ENCODE measurements at places on chromosomes 4 and X. TPM values are rescaled to one million over a fixed set of nuclear protein-coding genes. Genes with fewer than 3 reads are reported as not detected.

The SMARCAD1 gene
- 84.9 TPM for total RNA-seq

DNA sequence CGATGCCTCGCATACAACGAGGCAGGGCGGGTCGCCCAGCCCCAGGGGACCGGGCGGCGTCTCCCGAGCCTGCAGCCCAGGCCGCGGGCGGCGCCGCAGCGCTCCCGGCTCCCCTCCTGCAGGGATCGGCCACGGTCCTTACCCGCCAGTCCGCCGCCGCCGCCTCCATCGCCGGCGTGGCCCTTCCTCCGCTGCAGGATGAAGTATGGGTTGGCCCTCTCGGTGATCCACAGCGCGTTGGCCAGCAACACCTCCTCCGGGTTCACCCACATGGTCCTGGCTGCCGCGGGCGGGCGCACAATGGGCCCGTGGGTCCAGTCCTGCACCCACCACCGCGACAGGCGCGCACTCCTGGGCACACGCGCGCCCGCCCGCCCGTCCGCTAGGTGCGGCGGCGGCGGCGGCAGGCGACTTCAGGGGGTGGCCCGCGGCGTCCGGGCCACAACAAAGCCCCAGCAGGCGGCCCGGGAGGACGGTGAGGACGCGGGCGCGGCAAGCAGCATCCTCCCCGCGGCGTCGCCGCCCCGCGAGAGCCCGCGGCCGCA lies 339 bp downstream of the TBC1D9 start:
- peak; percentile 36 for DNase-seq

- DNase-seq = no peak
Measured at GRCh38 chrX:42097486-42097885, 174.1 kb upstream of the CASK start.

DNA sequence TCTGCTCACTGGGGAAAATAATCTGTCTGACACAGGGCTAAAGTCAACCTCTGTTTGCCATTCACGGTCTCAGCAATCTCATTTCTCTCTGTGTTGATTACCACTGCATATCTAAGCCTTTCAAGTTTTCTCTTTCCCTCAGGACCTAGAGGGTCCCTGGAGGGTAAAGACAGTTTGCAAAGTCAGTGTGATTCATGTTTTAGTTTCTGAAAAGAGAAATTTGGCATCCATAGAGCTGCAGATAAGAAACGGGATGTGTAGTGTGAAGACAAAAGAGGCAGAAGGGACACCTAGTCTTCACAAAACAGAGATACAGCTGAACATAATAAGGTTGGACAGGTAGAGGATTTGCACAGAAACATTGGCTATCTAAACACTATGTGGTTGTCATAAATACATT lies 34.5 kb upstream of the KDR start:
- no peak for DNase-seq

DNA sequence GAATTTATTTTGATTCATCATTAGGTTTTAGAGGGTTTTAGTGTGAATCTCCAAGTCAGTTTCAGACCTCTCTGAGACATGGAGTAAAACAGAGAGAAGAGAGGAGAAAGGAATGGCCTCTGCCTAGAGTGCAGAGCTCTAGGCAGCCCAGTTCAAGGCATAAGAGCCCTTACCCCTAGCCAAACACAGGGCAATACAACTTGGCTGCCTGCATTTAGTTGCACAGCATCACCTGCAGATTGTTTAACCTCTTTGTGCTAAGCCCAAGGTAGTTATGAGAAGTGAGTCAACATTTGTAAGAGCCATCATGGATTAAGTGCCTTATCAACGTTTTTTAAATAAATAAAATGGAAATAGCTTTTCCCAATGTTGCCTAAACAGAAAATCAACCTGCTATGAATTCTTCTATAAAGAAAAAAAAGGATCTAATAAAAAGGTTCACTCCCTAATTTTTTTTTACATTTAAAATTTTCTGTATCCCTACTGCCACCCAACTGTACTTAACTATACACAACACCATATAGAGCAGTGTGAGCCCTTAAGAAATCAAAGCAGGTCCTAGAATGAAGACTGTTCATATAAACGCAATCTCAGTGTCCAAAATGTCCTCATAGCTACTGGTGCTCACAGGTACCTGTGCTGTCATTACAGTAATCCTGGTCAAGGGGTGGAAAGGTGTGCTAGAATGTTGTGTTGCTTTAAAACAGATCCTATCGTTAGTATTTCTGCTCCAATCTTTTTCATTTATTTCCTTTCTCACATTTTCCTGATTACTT lies 36.0 kb downstream of the PF4 start:
- DNase-seq = no peak

DNA sequence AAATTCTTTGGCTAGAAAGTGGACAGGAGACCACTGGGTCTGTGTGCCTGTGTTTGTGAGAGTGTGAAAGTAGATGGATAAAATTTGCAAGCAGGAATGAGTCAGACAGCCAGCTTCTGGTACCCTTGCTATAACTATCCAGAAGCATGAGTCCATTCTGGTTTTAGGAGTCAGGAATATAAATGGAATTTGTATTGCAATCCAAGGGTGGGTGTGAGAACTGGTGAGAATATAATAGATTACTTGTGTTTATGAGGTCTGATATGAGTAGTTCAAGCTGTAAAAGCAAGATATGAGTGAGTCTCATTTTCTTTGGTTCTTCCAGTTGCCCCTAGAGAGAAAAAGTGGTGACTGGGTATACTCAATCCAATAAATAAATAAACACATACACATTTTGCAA lies 212.7 kb upstream of the TAPT1 start:
- no peak for DNase-seq

The SCOC gene
- 82.0 TPM for total RNA-seq

The AKAP17A gene
- total RNA-seq = 31.0 TPM

The ARMCX2 gene
- total RNA-seq = 16.4 TPM

DNA sequence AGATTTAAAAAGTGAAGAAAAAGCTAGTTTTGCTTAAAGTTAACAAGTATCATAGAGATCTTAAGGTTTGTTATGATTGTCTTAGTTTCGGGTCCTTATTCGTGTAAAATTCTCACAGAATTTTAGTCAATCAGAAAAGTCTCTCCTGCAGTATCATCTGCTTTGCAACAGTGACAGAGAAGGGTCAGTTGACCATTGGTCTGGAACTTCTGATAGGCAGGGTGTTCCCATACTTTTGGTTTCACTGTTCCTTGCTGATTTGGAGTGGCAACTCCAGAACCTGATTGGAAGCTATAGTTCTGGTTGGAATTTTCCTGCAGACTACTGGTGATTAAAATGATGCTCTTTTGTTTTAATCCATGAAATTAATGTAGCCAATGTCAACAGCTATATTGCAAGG lies 1.8 kb downstream of the IL15 start:
- DNase-seq = no peak

- DNase-seq = no peak
Measured at GRCh38 chr4:66609014-66609413, 936.3 kb downstream of the CENPC start.

DNA sequence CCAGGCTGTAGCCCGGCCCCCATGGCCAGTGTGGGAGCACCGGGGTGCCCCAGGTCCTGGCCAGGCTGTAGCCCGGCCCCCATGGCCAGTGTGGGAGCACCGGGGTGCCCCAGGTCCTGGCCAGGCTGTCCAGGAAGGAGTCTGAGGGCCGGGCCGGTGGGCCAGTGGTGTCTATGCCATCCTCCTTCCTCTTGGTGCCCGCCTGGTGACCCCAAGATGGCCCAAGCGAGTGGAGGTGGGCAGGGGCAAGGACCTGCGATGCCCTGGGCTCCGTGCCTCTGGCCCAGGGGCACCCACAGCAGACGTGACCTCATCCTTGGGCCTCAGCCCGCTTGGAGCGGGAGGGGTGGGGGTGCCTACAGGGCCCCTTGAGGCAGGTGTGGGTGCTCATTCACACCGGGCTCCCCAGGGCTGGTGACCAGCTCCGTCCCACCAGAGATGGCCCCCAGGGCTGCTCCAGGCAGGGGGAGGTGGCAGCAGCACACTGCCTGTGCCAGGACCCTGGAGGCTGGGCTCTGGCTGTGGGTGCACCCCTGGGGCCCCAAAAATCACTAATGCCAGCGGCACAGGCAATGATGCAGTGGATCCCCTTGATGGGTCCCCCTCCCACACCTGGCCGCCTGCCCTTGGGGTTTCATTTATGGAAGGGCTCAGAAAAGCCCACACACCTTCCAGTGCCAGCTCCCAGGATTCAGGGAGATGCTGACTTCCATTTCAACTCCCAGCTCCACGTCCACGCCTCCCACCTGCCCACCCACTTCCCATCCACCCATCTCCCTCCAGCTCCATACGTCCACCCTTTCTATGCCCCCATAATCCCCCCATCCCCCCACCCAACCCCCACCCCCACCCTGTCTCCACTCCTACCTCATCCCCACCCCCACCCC lies 35.8 kb downstream of the TACC3 start:
- DNase-seq = no peak

The CNGA1 gene
- not detected for total RNA-seq

GRCh38 chr4:14856062-14856933 lies 146.0 kb upstream of the CPEB2 start:
- DNase-seq = peak; percentile 17

The MAOB gene
- total RNA-seq = 62.5 TPM

DNA sequence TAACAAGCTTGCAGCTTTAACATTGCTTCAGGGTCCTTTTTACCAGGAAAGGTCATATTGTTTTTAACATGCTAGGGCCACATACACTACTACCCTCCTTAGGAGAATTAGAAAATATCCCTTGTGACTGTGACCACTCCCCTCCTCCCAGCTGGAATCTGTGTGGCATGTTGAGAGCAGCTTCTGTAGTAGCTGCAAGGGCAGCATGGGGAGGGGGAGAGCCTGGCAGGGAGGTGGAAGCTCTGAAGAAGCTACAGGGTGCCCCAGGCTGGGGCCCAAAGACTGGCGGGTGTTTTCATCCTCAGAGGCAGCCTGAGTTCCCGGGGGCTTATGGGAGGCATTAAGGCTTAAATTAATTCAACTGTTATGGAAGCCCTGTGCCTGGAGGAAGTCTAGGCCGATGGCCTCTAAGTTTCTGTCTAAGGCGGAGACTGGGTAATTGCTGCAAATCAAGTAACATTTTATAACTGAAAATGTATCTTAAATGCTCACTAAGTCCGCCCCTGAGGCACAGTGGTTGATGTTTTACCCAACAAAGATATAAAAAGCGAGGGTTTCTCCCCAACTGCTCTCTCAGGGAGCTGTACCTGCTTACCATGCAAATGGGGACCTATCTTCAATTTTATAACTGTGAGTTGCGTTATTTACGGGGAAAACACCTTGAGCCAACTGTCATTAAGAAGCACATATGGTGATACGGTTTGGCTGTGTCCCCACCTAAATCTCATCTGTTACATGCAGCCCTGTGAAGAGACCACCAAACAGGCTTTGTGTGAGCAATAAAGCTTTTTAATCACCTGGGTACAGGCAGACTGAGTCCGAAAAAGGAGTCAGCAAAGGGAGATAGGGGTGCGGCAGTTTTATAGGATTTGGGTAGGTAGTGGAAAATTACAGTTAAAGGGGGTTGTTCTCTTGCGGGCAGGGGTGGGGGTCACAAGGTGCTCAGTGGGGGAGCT lies 37.4 kb upstream of the STS start:
- DNase-seq = no peak

DNA sequence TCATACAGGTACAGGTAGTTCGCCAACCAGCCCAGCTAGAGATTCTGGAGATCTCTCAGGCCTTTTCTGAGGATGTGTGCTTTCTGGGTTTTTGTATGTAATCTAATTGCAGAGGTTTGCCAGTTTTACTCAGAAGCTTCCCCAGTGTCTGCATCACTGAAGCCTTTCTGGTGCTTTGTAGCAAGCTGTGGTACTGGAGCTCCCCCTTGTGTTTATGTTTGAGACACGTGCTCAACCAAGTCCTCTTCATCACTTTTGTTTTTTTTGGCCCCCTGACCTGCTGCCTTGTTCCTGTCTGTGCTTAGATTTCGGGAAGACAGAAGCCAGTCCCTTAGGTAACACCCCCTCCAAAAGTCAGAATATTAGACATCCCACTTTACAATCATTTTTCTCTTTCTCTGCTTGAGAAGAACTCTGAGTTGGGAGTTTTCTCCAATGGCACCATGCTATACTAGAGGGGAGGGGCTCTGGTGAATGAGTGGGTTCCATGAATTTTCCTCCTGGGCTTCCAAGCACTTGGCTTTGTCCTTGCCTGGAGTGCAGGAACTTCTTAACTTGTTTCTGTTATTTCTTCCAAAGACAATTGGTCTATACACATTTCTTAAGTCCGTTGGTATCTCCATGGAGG lies 128.4 kb upstream of the TBC1D9 start:
- DNase-seq = no peak

DNA sequence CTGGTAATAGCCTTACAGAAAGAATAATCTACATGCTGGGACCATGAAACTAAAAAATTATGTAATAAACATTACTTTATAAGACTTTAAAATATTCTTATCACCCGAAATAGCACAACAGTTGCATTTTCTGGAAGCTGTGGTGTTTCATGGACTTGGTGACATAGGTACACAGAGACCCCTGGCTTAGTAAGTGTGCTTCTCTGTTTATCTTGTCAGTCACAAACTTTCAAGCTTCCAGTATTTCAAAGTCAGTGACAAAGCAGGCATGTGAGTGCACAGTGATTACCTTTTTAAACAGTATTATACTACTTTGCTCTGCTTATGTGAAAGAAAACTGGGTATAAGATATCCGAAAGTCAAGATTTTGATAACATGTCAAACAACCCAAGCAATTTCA lies 84.3 kb downstream of the PAPSS1 start:
- no peak for DNase-seq

DNA sequence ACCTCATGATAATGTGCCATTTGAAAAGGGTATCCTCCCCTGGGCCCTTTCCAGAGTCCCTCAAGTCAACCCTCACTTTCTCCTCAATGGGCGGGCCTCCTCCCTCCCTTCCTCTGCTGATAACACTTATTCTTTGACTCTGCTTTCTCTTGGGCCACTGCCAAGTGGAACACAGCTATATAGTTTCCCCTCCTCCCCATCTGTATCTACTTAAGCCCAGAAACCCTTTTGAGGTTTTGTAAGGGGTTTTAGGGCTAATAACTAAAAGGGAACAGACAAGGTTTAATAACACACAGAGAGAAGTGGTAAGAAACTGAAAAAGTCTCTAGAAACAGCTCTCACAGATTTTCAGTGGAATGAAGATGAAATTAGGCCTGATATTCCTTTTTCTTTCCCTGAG lies 116.7 kb downstream of the GPC3 start:
- no peak for DNase-seq

The LIMCH1 gene
- total RNA-seq = 21.0 TPM

The GPR119 gene
- not detected for total RNA-seq

The F8A3 gene
- total RNA-seq = 8.2 TPM

GRCh38 chrX:99722094-99722493 lies 688.0 kb downstream of the PCDH19 start:
- no peak for DNase-seq

The TRPC5OS gene
- not detected for total RNA-seq

GRCh38 chrX:84216406-84216805 lies 28.4 kb upstream of the RPS6KA6 start:
- DNase-seq = no peak

All from uterus (tissue), 4 donors.